ENCODE measurements at places on chromosomes 16 and 17. TPM values are rescaled to one million over a fixed set of nuclear protein-coding genes. Genes with fewer than 3 reads are reported as not detected.

GRCh38 chr17:72672729-72673128 is 419.8 kb downstream of the SLC39A11 start:
- DNase-seq: no peak

- DNase-seq: peak; percentile 4
These were observed 31.7 kb downstream of the CMTM3 start for GRCh38 chr16:66636199-66636598.

GRCh38 chr16:31484491-31485171 is 1.7 kb downstream of the SLC5A2 start:
- DNase-seq: no peak

Gene CIBAR2
- not detected for total RNA-seq

- no peak for DNase-seq
These were observed 18.7 kb upstream of the FOXF1 start for GRCh38 chr16:86491640-86492023.

DNA sequence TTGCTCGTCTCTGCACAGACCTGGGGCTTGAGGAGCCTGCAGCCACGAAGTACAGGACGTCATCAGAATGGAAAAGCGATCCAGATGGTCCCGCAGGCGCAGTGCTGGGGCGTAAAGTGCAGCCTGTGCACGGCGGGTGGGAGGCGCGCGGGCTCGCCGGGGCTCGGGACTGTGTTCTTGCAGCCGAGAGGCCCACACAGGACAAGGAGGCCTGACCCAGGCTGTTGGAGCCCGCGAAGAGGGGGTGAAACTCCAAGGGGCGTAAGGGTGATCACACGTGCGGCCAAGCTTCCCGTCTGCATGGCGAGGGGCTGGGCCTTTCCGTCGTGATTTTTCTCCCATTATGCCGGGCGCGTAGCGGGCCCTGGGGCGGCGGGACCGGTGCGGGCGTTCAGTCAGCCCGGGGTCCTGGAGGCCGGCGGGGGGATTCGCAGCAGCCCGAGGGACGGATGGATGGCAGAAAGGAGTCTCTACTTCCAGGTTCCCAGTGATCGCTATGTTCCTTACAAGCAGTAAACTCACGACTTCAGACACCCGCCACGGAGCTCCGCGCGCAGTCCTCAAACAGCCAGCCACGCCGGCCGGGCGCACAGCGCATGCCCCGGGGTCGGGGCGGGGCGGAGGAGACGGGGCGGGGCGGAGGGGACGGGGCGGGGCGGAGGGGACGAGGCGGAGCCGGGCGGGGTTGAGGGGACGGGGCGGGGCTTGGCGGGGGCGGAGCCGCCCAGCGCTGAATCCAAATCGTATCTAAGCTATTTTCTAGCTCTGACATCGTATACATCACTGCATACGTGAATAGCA is 141.0 kb upstream of the KCNJ18 start:
- peak; percentile 87 for DNase-seq

DNA sequence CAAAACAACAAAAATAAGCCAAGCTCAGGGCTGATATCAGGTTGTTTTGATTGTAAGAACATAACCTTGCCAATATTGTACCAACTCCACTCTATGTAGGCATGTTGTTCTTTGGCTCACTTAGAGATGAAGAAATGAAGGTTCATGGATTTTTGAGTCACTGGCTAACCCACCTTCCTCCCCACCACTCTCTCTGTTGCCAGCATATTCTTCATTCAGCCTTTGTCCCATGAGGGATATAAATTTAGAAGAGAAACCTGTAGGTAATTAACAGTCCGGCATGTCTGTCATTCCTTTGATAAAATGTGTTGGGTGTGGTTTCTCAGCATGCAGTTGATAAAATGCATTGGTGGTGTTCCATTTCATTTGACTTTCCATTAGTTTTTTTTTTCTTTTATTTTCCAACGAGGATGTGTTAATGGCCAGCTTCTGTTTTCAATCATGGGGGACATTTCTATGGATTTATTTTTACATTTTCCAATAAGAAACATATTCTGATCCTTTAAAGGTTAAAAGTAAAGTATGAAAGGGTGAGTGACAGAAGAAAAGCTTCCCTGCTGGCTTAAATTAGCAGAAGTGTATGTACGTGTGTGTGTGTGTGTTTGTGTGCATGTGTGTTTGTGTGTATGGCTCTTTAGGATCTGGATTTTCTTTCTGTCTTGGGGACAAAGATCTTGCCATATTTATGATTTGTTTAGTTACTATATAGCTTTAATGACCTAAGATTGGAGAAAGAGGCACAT is 166.2 kb upstream of the KCNJ16 start:
- DNase-seq: no peak

DNA sequence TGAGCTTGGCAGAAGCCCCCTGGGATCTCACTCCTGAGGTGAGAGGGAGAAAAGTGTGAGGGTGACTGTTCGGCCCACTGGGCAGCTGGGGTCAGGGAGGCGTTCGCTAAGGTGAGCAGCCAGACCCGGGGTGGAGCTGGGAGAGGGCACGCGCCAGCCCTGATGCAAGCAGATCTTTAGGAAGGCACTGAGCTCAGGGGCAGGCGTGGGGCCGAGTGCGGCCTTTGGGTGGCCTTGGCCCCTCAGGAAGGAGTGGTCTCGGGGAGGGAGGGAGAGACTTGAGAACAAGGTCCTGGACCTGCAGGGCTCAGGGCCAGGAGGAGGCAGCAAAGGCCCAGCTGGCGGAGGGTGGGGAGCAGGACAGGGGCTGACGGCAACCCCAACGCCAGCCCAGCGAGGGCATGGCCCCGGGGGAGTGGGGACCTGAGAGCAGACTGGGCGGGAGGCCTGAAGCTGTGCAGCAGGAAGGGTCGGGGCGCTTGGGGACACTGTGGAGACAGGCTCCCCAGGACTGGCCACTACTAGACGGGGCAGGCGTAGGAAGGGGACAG is 14.5 kb upstream of the WDR45B start:
- DNase-seq: no peak

- DNase-seq: no peak
These were observed 39.7 kb downstream of the ABCC6 start for GRCh38 chr16:16183562-16183961.

DNA sequence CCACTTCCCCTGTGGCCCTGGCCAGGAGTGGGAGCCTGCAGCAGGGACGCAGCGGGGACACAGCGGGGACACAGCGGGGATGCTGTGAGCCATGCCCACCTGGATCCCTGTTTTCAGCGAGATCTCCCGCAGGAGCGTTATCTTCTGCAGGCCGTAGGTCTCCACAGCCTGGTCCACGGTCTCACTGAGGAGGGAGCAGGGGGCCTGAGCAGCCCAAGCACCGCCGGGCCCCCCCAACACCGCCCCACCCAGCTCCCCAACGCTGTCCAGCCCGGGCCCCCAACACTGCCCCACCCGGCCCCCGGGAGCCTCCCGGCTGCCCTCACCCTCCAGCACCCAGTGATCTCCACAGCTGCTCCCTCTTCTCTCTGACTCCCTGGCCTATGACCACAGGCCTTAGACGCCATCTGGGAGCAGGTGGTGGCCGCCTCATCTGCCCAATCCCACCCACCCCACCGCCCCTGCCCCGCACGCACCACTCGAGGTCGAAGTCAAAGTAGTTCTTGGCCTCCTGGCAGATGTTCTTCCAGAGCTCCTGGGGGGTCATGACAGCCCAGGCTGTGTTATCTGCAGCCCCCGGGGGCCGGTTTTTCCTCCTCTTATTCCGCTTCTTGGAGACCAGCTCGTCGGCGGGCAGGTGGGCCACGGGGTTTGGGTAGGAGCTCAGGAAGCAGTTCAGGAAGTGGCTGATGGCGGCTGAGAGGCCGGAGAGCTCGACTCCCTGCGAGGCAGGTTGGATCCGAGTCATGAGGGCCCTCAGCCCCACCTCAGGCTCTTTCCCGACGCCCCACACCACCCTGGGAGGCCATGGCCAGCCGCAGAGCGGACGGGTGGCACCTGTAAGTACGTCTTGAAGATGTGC is 17.0 kb downstream of the CLUH start:
- DNase-seq: no peak

DNA sequence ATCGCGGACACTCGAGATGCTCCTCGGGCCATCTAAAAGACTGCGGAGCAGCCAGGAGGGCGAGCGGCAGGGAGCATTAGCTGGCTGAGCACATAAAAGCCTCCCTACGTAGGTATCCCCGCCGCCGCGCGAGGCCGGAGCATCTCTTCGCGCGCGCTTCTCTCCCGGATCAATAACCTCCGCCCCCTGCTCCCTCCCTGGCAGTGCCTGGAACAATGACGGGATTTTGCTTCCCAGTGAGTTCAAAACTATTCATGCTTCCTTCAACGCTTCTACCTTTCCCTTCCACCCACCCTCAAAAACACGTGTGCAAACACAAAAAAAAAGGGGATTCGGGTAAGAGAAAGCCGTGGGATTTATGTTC is 984 bp downstream of the CENPV start:
- peak; percentile 71 for DNase-seq

Gene SAMD14
- 1.5 TPM for total RNA-seq

GRCh38 chr17:78940258-78940657 is 15.1 kb upstream of the TIMP2 start:
- DNase-seq: no peak

Gene PDE6G
- not detected for total RNA-seq

GRCh38 chr17:78609191-78609641 is 32.0 kb upstream of the DNAH17 start:
- no peak for DNase-seq

DNA sequence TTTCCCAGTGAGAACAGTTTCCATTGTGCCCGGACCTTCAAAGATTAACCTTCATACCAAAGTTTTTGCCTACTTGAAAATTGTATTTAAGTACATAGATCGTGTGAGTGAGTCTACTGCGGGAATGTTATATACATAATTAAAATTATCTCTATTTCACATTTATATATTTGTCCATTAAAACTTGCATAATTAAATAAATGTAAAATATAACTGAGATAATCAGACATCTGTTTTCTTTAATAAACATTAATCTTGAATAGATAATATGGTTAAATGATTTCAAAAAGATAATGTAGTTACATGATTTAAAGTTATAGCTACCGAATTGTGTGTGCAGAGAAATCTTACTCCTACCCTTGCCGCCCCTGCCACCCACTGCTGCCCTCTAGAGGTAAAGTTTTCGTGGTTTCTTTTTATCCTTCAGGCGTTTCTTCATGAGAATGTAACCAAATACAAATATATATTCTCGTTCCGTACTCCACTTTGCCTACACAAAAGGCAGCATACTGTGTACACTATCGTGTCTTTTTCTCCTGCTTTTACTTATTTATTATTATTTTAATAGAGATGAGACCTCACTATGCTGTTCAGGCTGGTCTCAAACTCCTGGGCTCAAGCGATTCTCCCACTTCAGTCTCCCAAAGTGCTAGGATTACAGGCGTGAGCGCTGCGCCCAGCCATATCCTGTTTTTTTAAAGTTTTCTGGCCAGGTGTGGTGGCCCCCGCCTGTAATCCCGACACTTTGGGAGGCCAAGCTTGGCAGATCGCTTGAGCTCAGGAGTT is 35.6 kb downstream of the RPA1 start:
- DNase-seq: no peak

Gene QPRT
- total RNA-seq: 40.4 TPM

DNA sequence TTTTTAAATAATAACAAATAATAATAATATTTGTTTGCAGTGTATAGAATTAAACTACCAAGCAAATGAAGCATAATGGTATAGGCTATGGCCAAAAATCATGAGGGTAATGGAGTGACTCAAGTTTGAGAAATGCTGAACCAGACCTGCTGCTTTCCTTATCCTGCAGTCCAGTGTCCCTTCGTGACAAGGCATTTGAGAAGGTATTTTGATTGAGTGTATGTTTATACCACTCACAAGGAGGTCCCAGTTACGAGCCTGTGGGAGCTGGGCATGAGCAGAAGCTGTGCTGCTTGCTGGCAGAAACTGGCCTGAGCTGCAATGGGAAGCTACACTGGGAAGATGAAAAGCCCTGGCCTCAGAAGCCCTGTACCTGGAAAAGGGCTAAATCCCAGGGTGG is 50.3 kb downstream of the GNAO1 start:
- DNase-seq: no peak

Data from Peyer's patch (tissue), 4 donors.